ENCODE measurements at places on chromosomes 12 and 14.

GRCh38 chr12:54173066-54173726, 15.6 kb downstream of the SMUG1 start:
- peak; percentile 64 for DNase-seq

DNA sequence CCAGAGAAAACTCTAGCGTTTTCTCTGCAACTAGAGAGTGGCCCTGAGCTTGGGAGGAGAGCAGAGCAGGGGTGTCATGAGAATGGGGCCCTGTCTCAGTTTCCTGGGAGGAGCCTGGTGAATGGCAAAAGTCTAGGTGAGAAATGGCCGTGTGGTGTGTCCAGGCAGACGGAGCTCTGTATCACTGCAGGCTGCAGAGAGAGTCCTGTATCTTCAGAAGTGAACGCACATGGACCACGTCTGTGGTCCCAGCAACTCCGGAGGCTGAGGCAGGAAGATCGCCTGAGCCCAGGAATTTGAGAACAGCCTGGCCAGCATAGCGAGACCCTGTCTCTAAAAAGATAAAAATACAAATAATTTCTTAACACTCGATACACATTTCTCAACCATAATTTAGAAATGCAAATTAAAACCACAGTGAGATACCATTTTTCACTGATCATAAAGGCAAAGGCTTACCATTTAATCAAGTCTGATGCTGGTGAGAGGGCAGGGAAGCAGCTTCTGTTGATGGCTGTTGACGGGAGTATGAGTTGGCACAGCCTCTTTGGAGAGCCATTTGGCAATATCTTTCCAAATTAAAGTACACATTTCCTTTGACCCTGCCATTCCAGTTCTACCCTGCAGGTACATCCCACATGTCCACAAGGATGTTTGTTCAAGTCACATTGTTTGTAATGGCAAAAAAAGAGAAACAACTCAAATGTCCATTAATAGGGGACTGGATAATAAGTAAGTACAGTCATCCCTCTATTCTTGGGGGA, 51.0 kb downstream of the NFKBIA start:
- DNase-seq = no peak

- no peak for DNase-seq
Observed at GRCh38 chr12:112839386-112839972, 47.9 kb downstream of the RPH3A start.

- DNase-seq = no peak
Observed at GRCh38 chr12:60845696-60846095, 1249.9 kb downstream of the SLC16A7 start.

DNA sequence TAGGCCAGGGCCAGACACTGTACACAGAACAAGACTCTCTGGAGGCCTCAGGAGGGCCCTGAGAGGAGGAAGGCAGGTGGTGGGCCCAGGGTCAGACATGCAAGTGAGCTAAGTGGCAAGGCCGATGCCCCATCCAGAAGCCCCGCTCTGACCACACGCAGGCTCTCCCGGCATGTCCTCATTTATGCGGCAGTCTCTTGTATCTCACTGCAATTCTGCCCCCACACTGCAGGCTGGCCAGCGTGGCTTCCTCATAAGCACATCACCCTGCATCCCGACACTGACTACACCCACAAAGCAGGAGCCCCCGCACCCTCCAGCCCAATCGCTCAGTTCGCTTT, 17.5 kb downstream of the SSH1 start:
- DNase-seq = no peak

GRCh38 chr14:24843494-24843893, 206.5 kb downstream of the STXBP6 start:
- no peak for DNase-seq

DNA sequence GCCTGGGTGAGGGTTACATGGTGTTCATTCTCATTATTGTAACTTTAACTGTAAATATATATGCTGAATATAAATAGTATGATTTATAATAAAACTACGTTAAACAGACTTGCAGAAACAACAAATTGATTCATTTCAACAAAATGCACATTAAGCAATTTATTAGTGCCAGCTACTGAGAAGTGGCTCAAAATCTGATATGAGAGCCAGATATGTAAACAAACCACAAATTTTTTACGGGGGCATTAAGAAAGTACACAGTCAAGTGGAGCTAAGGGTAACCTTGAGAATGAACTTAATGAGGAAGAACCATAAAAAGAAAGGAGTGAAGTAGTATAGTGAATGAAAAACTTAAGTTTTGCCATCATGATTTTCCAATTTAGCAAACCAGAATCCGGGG, 40.3 kb downstream of the CEP128 start:
- no peak for DNase-seq

DNA sequence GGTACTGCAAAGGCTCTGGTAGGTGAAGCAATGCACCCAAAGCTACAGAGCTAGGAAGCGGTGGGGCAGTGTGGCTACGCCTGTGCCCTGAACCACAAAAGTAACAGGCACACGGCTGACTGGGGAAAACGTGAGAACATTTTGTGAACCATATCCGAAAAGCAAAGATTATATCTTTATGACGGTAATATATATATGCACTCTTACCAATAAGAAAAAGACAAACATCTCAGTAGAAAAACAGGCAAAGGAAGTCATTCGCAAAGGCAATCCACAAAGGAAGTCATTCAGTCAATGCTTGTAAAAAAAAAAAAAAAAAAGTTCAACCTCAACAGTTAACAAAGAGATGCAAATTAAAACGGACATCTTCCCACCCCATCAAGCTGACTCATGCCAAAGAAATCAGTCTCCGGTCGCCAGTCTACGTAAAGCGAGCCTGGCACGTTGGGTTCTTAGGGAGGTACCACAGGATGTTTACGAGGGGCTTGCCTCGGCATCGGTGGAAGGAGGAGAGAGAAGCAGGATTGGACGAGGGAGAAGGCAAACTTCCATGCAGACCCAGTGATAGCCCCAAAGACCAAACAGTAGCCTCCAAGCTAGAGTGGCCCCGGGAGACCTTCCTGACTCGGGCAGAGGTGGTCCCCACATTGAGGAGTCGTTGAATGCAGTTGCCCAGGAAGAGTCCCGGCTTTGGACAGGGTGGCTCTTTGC, 39.4 kb upstream of the PPP2R5C start:
- DNase-seq = peak; percentile 73

GRCh38 chr14:50736932-50737419, 68.9 kb upstream of the SAV1 start:
- DNase-seq = peak; percentile 57

DNA sequence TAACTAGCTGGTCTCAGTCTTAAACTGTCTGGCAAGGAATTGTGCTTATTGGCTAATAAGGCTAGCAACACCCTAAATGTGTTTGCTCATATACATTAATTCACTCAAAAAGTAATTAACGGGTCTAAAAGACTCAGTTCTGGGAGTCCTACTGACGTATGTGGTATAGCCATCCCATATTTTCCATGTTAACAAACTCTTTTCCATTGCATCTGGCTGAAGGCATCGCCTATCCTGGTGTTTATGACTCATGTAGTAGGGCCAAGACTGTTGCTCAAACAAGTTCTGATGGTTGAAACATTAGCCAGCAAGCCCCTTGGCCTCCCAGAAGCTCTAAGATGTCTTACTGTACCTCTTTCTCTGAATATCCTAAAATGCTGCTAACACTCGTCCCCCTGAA, 98.5 kb downstream of the PHLDA1 start:
- no peak for DNase-seq

DNA sequence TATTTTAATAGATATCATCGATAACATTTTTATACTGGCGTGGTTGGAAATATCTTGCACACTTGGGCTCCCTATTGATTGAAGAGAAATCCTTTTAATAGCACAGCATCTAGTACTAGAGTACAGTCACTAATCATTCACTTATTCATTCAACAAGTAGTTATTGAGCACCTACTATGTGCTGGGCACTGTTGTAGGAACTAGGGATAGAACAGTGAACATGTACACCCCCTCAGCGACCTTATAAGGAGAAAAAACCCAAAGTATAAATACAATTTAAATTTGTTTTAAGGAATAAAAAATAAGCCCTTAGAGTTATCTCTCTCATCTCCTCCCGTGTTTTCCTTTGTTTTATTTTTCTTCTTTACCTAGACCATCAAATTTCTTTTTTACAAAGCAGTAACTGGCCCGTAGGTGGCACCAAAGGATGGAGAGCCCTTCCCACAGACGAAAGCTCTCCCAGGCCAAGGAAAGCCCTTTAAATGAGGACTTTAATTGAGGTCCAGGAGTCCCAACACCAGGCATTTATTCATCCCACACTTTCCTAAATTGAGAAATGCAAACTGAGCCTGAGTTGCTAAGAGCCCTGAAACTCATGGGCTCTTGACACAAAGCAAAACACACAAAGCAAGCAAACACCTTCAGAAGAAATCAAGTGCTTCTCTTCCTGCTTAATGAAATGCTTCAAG, 29.0 kb downstream of the PEBP1 start:
- DNase-seq = no peak

- no peak for DNase-seq
Observed at GRCh38 chr14:44791730-44792129, 170.0 kb downstream of the KLHL28 start.

GRCh38 chr14:69756298-69756697, 10.6 kb upstream of the SRSF5 start:
- no peak for DNase-seq

- no peak for DNase-seq
Observed at GRCh38 chr12:90630006-90630405, 325.0 kb downstream of the CCER1 start.

DNA sequence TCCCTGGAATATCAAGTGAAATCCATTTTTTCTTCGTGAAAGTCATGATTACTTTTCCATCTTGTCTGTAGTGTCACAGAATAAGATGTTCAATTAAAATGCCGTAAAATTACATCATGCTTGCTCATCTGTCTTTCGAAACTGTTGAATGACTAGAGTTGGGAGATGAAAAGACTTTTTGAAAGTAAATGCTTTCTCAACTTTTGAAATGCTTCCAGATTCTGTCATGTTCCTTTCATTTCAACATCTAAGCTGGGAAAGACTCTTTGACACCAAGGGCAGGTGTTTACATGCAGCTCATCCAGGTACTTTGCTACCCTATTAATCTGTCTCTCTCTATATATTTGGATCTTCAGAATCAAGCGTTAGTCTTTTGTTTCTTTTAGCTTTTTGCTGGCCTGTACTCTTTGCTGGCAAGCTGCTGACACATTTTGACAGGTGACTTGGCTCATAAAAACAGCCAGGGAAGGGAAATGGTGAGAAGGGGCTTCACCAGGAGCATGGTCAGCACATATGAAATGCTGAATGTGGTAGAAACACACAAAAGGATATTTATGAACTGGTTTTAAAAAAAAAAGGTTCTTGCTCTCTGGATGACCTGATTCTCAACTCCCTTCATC, 77.0 kb upstream of the METAP2 start:
- no peak for DNase-seq

DNA sequence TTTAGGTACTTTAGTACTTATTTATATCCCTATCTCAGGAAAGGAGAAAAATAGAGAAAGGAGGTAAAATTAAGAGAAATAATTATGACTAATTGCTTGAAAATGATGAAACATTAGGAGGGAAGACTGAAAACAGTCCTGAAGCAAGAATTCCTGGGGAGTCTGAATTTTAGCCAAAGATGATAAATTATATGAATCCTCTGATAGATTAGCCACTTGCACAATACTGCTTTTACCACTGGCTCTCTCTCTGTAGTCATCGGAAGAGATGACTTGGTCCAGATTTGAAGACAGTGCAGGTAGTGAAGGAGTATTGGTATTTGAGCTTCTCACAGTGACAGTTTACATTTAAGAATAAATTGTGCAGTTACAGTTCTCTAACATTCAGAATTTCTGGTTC, 83.8 kb upstream of the CLEC14A start:
- DNase-seq = no peak

GRCh38 chr14:99581938-99582337, 22.1 kb downstream of the CCDC85C start:
- DNase-seq = no peak

- no peak for DNase-seq
Observed at GRCh38 chr12:87656311-87656710, 372.9 kb downstream of the C12orf50 start.
